ENCODE measurements at places on chromosomes 12 and 14. TPM values are rescaled to one million over a fixed set of nuclear protein-coding genes. Genes with fewer than 3 reads are reported as not detected.

ALKBH2 gene
- total RNA-seq = 18.1 TPM

ANKRD33 gene
- not detected for total RNA-seq

PRIMA1 gene
- not detected for total RNA-seq

ARHGEF25 gene
- 22.4 TPM for total RNA-seq

CCDC175 gene
- total RNA-seq = not detected

ATP5F1B gene
- 303 TPM for total RNA-seq

All from placental epithelial cell (primary cell).